ENCODE measurements at places on chromosomes 12 and 14.

DNA sequence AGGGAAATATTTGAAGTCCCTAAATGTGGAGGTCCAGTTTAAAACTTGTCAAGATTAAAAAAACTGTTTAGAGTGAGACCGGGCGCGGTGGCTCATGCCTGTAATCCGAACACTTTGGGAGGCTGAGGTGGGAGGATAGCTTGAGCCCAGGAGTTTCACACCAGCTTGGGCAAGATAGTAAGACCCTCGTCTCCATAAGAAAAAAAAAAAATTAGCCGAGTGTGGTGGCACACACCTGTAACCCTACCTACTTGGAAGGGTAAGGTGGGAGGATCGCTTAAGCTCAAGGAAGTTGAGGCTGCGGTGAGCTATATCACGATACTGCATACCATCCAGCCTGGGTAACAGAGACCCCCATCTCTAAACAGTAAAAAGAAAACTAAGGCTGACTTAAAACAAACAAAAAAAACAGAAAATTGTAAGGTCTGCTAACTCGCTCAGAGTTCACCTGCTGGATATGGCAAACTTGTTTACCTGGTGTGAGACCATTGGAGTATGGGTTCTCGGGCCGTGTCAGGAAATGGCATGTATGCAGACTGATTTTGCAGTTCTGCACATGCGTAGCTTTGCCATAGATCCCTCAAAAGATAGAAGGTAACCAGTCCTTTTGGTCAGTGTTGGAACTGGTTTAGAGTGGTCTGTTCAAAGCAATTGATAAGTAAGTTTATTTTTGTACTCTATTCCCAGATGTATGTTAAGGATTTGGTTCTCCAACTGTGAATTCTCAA is 2.1 kb downstream of the RNF10 start:
- no peak for DNase-seq

DNA sequence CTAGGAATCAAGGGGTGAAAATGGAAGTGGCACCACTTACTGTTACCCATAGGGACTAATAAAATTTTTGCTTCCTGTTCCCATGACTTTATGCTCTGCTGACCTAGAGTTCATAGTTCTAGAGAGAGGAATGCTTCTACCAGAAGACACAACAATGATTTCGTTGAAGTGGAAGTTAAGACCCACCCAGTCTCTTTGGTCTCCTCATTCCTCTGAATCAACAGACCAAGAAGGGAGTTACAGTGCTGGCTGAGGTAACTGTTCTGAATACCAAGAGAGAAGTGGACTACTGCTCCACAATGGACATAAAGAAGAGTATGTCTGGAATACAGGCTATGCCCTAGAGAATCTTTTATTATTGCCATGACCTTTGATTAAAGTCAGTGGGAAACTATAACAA is 23.5 kb upstream of the DYRK2 start:
- DNase-seq, result peak; percentile 96

- DNase-seq, result no peak
These were observed 268.5 kb upstream of the PPFIA2 start for GRCh38 chr12:82027612-82028011.

DNA sequence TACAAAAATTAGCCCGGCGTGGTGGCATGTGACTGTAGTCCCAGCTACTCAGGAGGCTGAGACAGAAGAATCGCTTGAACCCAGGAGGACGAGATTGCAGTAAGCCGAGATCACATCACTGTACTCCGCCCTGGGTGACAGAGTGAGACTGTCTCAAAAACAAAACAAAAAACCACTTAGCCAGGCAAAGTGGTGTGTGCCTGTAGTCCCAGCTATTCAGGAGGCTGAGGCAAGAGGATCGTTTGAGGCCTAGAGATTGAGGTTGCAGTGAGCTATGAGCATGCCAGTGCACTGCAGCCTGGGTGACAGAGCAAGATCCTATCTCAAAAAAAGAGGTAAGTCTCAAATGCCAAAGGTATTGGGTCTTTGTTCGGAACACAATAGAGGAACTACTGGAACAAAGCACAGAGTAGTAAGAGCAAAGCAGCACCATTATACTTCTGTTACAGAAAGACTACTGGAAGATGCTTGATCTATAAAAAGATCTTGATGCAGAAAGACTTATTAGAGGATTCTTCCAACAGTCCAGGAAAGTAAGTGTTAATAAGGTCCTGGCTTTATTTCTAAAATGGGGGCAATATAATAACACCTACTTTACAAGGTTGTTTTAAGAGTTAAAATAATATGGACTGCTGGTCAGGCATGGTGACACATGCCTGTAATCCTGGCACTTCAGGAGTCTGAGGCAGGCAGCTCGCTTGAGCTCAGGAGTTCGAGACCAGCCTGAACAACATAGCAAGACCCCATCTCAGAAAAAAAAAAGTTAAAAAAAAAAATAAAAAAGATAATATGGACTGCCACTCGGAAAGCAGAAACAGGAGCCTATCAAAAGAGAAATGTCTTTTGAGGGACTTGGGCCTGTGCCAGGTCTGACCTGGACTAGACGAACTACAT is 29.9 kb downstream of the BTBD7 start:
- no peak for DNase-seq

- DNase-seq, result no peak
These were observed 810.1 kb downstream of the FSCB start for GRCh38 chr14:43697003-43697402.

DNA sequence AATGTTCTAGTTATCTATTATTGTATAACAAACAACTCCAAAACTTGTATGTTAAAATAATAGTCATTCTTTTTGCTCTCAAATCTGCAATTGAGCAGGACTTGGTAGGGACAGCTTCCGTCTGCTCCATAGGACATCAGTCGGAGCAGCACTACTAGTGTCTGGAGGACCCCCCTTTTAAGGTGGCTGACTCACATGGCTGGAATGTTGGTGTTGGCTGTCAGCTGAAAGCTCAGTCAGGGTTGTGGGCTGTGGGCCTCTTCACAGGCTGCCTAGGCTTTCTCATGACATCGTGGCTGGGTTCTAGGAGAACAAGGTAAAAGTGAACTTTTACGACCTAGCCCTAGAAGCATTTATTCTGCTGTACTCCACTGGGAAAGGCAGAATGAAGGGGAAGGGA is 160.6 kb downstream of the ANO4 start:
- peak; percentile 58 for DNase-seq

- no peak for DNase-seq
These were observed 103.7 kb downstream of the VCPKMT start for GRCh38 chr14:50012644-50013043.

- DNase-seq, result no peak
These were observed 35.1 kb downstream of the EIF2S3B start for GRCh38 chr12:10540776-10541205.

DNA sequence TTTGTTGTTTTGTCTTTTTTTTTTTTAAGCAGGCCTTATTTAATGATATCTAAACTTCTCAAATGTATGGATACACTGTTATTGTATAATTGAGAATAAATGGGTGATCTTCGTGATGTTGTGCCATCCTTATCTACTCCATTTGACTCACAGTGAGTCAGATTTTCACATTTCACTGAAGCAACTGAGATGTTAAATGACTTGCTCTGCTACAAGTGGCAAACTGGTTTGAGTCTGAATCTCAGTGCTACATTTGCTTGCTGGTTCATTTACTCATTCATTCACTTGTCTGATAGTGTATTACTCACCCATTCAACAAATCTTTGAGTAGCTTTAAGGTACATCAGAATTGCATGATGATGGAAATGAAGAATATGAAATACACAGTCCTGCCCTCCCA is 2.6 kb downstream of the KIAA0586 start:
- DNase-seq, result no peak

DNA sequence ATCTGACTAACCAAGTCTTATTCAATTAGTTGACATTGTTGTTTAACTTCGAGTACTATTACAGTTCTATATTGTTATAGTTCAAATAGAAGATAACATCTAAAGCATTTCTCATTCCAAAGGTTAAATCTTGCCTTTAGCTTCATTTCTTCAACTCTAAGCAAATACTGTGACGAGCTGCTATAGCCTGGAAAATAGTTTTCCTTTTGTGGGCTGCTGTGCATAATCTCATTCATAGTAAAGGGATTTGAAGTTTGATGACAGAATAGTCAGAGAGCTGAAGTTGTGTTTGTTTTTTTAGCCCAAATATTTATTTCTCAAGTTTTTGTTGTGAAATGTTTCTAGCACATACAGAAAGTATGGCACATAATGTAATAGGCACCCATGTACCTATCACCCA is 13.4 kb downstream of the PSEN1 start:
- DNase-seq, result no peak

GRCh38 chr12:105930557-105931503 is 207.9 kb downstream of the NUAK1 start:
- no peak for DNase-seq

DNA sequence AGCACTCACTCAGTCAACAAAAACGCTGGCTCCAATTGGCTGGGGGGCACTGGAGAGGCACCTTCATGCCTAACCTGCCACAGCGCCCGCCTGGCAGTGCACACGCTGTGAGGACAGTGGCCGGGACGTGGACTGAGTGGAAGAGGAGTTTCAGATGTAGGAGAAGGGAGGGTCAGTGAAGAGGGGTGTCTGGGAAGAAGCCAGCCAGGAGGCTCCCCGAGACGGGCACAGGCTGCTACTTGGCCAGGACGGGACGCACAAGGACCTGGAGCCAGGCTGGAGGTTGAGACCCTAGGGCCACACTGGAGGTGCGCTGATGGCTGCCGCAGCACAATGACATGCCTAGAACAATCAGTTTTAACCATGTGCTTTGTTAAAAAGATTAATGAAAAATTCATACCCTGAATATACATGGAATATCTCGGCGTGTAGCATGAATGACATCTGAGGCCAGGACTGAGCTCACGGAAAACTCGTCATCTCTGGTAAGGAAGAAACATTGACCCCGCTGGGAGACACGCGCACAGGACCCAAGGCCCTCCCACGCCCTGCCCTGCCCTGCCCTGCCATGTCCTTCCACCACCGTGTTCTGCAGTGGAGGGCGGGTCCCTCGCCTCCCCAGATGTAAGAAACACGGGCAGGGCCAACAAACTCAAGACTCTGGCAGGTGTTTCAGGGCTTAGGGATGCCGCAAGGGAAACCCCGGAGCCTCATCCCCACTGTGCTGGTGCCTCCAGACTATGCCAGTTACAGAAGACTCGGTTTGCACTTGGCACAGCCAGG is 25.0 kb downstream of the AMN start:
- DNase-seq, result no peak

GRCh38 chr12:93106910-93107309 is 177.8 kb upstream of the EEA1 start:
- DNase-seq, result no peak

Measured in kidney epithelial cell (primary cell).